ENCODE measurements at places on chromosomes 3 and 15.

GRCh38 chr3:195048059-195048905 lies 222.7 kb downstream of the XXYLT1 start:
- no peak overlapping the region for H3K27ac ChIP-seq
- no peak overlapping the region for H3K4me3 ChIP-seq
- DNase-seq, result no peak
- peaks cover 7% of the 10 kb centered on the region for H3K4me1 ChIP-seq
- no peaks in the 10 kb centered on the region for H3K36me3 ChIP-seq
- peaks cover 3% of the 10 kb centered on the region for H3K27me3 ChIP-seq

GRCh38 chr3:25532431-25533162 lies 104.5 kb downstream of the RARB start:
- no peaks in the 10 kb centered on the region for H3K4me1 ChIP-seq
- no peak overlapping the region for H3K27ac ChIP-seq
- DNase-seq, result peak; percentile 22
- H3K4me3 ChIP-seq, result no peak overlapping the region
- H3K27me3 ChIP-seq, result no peaks in the 10 kb centered on the region

GRCh38 chr3:43854916-43855315 lies 164.2 kb downstream of the ABHD5 start:
- no peak overlapping the region for H3K4me3 ChIP-seq
- H3K36me3 ChIP-seq, result no peaks in the 10 kb centered on the region
- H3K27me3 ChIP-seq, result peaks cover 4% of the 10 kb centered on the region
- no peaks in the 10 kb centered on the region for H3K4me1 ChIP-seq
- no peak for DNase-seq
- no peak overlapping the region for H3K27ac ChIP-seq

DNA sequence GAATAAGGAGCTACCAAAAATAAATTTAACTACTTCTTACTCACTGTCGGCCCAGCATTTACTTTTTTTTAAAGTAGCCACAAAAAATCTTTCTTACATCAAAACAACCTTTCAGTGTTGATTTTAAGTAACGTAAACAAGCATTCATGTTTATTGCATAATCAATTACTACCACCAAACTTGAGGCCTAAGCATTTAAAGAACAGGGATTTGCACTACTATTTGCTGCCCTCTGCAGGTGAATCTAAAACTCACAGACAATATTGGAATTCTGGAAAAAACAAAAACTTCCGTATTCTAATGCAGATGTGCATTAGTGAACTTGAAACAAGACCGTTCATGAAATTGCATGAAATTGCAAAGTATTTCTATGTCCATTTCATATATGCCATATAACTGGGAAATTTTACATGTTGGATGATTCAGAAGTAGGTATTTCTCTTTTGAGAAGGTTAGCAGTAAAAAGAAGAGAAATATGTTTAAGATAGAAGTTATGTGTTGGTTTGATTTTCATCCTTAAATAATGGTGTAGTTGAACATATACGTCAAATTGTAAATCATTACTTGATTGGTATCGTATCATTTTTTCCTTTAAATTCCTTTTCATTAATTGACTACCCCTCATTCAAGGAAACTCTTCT lies 55.6 kb downstream of the CGGBP1 start:
- H3K27me3 ChIP-seq, result no peaks in the 10 kb centered on the region
- no peak overlapping the region for H3K27ac ChIP-seq
- no peak for DNase-seq

GRCh38 chr3:45181496-45181895 lies 35.3 kb upstream of the CDCP1 start:
- H3K27me3 ChIP-seq, result peaks cover 3% of the 10 kb centered on the region
- no peak for DNase-seq
- peaks cover 6% of the 10 kb centered on the region for H3K4me1 ChIP-seq
- H3K36me3 ChIP-seq, result no peaks in the 10 kb centered on the region
- no peak overlapping the region for H3K27ac ChIP-seq
